NCI-H460 (cell line): ENCODE measurements at places on chromosomes 11 and 22. TPM values are rescaled to one million over a fixed set of nuclear protein-coding genes. Genes with fewer than 3 reads are reported as not detected.
A peak's percentile ranks its signal among the peaks of the same experiment; 100 is the strongest.

DNA sequence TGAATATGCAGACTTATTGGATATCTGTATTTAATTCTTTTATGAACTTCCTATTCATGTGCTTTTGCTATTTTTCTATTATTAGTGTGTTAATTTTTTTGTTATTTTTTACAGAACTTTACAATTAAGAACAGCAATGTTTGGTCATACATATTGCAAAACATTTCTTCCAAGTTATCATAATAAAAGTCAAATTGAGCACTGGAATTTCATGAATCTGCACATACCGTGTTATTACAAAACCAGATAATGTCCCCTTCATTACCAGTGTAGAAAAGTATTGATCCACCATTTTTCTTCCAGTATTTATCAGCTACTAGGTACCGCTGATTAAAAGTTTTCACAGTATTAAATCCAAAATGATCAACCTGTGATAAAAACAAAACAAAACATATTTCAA is 40.5 kb downstream of the PRCP start:
- DNase-seq = no peak

- no peak for DNase-seq
Observed at GRCh38 chr22:22810018-22810427, 77.6 kb upstream of the IGLL5 start.

DNA sequence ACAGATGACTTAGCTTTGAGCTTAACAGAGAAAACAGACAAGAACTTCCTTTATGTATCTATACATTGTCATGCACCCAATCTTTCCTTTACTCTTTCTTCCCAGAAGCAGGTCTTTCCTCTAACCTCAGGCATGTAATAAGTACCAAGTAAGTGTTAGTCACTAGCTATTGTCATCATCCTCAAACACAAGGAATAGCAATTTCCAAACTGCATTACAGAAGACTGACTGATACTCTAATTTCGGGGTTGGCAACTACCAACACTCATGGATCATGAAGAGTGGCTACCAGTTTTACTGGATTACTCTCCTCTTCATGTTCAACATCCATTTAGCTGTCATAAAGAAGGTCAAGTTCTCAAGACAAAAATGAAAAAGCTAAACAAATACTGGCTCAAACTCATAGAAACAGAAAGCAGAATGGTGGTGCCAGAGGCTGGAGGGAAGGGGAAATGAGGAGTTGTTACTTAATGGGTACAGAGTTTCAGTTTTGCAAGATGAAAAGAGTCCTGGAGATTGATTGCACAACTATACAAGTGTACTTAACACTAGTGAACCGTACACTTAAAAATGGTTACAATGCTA is 111.6 kb downstream of the SIK3 start:
- DNase-seq = peak; percentile 1

- DNase-seq = no peak
Observed at GRCh38 chr11:9752091-9752490, 88.2 kb downstream of the SWAP70 start.

The PANX3 gene
- not detected in 2 replicates for total RNA-seq
